ENCODE measurements at places on chromosomes 1 and 21.

DNA sequence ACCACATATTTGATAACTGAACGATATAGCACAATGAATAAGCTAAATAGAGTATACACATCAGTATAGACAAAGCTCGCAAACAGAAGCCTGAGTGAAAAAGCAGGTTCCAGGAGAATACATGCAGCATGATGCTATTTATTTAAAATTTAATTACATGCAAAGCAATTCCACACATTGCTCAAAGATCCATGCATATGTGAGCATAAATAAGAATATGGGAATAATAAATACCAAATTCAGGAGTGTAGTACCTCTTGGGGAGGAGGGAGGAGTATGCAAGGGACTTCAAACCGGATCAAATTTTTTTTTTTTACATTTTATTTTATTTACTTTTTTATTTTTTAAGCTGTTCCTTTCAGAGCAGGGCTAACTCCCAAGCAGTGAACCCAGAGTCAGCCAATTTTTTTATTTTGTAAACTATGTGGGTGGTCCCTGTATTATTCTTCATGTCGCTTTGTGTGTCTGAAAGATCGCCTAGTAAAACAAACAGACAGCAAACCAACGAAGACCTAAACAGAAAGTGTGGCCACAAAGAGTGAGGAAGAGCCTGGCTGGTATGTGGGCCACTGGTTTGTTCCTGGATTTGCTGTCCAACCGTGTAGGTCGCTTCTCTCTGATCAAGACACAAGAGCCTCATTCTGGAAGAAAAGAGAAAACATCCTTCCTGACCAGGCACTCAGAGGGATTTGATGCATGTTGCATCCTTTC is 4.2 kb upstream of the SHISAL2A start:
- no peak for DNase-seq

- no peak for DNase-seq
Observed at GRCh38 chr1:64197076-64197475, 6.3 kb upstream of the UBE2U start.

GRCh38 chr1:213438339-213438738 is 387.3 kb downstream of the RPS6KC1 start:
- DNase-seq: no peak

- no peak for DNase-seq
Observed at GRCh38 chr1:191176131-191176530, 698.5 kb upstream of the BRINP3 start.

- no peak for DNase-seq
Observed at GRCh38 chr21:46347791-46348381, 23.9 kb downstream of the PCNT start.

- DNase-seq: no peak
Observed at GRCh38 chr1:241749945-241750695, 97.9 kb upstream of the EXO1 start.

GRCh38 chr1:16612332-16613172 is 812 bp downstream of the NBPF1 start:
- peak; percentile 74 for DNase-seq

DNA sequence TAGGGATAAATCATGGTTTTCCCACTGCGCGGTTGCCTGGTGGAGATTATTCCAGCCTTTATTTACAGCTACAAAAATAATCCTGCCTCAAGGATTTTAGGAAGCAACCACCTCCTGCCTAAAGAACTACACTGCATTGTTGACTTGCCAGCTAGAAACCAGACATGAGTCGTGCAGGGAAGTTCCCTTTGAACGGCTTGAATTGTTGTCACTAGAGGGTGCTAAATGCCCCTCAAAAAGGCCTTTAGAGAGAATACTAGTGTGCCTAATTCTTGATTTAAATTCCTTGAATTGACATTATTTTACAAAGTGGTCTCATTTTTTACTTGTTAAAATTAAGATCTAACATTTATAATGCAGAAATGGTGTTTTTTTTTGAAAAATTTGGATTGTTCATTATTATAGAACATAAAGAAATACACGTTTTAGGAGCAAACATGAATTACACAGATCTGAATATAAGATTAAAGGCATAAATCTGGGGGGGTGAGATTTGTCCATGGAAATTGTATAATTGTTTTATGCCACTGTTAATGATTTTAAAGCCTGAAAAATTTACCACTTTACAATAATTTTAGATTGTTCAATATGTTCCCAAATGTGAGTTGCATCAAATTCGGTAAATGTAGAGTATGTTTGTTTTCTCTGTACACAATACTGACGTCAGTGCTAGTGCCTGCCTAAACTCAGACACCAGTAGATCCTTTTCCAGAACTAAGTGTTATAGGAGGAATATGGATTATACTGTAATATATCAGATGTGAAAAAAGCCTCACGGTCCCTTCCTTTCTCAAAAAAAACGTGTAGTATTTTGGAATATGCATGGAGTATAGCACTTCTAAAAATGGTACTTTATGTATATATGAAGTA is 7.6 kb upstream of the ERG start:
- DNase-seq: peak; percentile 61

- peak; percentile 92 for DNase-seq
Observed at GRCh38 chr1:183185941-183186490, at the start of gene LAMC2. LAMC2 (plus strand) TSS chr1:183186264; CDS start chr1:183186353, 89 bp downstream.

DNA sequence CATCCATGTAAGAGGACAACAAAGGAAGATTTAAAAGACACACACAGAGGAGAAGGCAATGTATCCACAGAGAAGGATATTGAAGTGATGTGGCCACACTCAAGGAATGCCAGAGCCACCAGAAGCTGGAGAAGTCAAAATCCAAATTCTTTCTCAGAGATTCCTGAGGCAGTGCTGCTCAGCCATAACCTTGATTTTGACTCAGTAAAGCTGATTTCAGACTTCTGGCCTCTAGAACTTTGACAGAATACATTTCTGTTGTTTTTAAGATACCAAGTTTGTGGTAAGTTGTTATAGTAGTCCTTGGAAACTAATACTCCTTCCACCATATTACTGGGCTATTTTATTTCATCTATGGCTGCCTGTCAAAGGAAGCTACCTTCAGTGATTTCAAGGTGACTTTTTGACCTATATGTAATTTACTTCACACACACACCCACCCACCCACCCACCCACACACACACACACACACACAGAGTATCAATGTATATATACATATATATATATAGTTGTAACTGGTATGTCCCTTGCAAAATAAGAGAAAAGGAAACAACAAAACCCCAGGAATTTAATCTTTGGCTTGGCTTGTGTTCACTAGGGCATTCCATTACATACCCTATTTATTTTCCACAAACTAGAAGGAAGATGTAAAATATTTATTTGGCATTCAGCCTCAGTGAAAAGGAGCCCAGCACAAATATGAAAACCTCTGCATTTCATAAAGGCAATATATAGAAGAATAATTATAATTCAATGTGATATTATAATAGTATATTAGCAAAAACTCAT is 142.1 kb upstream of the PTGFR start:
- no peak for DNase-seq

GRCh38 chr1:2135441-2135841 is 59.1 kb downstream of the FAAP20 start:
- DNase-seq: peak; percentile 24

DNA sequence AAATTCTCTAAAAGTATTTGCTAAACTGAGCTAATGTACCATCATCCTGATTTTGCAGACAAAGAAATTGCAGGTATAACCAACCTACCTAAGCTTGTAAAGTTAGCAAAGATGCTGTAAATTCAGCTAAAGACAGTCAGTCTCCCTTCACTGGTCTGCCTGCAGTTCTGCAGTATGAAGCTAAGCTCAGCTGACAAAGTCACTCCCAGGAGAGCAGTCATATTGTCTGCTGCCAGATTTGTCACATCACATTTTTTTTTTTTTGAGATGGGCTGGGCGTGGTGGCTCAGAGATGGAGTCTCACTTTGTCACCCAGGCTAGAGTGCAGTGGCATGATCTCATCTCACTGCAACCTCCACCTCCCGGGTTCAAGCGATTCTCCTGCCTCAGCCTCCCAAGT is 8.9 kb upstream of the CMPK1 start:
- no peak for DNase-seq

GRCh38 chr1:167166690-167167075 is 54.0 kb upstream of the POU2F1 start:
- DNase-seq: peak; percentile 11

DNA sequence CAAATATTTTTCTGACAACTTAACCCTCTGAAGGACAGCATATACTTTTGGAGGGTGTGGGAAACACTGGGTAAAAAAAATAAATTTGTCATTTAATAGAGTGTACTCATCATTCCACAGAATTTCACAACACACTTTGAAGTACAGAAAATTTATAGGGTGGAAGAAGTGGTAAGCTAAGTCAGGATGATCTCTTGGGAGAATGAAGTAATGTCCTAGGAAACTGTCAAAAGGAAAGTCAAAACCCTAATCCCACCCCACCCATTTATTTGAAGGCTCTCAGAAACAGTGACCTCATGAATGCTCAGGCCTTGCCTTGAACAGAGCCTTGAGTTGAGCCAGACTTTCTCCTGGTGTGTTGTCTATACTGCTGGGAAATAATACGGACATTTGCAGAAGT is 7.3 kb upstream of the UAP1 start:
- DNase-seq: no peak

- no peak for DNase-seq
Observed at GRCh38 chr1:66500301-66500700, 33.7 kb upstream of the SGIP1 start.

- DNase-seq: no peak
Observed at GRCh38 chr1:14790982-14791381, 192.5 kb downstream of the KAZN start.

- DNase-seq: peak; percentile 37
Observed at GRCh38 chr1:55155522-55155921, 59.6 kb downstream of the USP24 start.

GRCh38 chr1:966704-967300 is 520 bp downstream of the PLEKHN1 start:
- DNase-seq: peak; percentile 69
